ENCODE measurements at places on chromosomes 5 and 9.
A peak's percentile ranks its signal among the peaks of the same experiment; 100 is the strongest.

DNA sequence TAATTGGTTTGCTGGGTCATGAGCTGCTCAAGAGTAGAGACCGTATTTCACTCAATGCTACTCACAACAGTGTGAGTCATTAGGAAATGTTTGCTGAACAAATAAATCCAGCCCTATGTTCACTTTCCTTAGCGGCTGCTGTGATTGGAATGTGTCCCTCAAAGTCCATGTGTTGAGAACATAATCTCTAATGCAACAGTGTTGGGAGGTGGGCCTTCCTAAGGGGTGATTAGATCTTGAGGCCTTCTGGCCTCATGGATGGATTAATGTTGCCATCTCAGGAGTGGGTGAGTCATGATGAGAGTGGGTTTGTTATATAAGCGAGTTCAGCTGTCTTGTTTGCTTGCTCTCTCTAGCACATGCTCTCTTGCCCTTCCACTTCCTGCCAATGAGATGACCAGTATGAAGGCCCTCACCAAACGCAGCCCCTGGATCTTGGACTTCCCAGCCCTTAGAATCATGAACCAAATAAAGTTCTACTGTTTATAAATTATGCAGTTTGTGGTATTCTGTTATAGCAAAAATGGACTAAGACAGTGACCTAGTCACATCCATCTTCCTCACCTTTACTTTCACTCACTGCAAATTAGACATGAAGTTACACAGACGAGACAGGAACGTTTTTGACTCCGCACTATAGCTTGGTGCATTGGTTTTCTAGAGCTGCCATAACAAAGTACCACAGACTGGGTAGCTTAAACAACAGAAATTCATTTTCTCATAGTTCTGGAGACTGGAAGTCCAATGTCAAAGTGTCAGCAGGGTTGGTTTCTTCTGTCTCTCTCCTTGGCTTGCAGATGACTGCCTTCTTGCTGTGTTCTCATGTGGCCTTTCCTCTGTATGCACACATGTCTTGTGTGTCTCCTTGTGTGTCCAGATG lies 50.9 kb upstream of the FAM169A start:
- peak; percentile 15 for DNase-seq

- no peak for DNase-seq
Observed at GRCh38 chr5:118441956-118442355, 546.4 kb downstream of the DTWD2 start.

- DNase-seq, result no peak
Observed at GRCh38 chr5:160805376-160805775, 46.6 kb downstream of the ATP10B start.

GRCh38 chr5:131450941-131451340 lies 184.1 kb downstream of the RAPGEF6 start:
- no peak for DNase-seq

- no peak for DNase-seq
Observed at GRCh38 chr5:68239487-68239886, 23.9 kb downstream of the PIK3R1 start.

GRCh38 chr9:94298949-94299599 lies 29.4 kb downstream of the NUTM2F start:
- DNase-seq, result no peak

GRCh38 chr5:79133121-79133656 lies 21.6 kb downstream of the BHMT start:
- no peak for DNase-seq

GRCh38 chr9:112670991-112671625 lies 46.8 kb downstream of the INIP start:
- no peak for DNase-seq

DNA sequence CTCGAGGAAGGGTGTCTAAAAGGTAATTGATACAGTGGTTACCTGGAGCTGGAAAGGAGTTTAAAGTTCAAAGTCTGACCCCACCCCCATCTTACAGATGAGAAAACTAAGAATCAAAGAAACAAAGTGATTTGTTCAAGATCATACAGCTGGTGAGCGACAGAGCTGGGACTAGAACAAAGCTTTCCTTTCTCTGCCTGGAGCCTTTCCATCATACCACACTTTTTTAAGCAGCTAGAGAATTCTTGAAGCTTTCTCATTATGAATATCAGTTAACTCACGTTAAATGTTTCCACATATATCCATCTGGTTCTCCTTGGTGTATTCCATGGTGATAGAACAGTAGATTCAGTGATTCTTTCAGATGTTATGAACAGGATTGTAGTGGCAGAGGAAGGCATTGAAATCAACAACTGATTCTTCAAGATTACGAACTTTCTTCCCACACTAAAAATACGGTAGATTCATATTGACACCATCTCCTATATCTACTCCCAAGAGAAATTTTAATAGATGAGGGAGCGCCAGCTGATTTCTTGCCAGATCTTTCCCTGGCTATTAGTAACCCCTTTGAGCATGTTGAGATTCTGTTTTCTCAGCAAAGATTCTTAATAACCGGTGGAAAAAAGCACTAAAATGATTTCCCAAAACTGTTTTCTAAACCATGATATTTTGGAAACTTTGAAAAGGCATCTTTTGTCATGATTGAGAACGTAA lies 233.7 kb downstream of the ADAMTSL1 start:
- no peak for DNase-seq

GRCh38 chr5:154866841-154867240 lies 8.4 kb downstream of the CNOT8 start:
- no peak for DNase-seq

- no peak for DNase-seq
Observed at GRCh38 chr9:137055385-137056364, 1.8 kb upstream of the ENTPD2 start.

- no peak for DNase-seq
Observed at GRCh38 chr5:56815658-56816545, 553 bp downstream of the MAP3K1 start.

GRCh38 chr9:35000535-35001284 lies 11.2 kb downstream of the DNAJB5 start:
- no peak for DNase-seq

- DNase-seq, result no peak
Observed at GRCh38 chr5:100553209-100553608, 18.0 kb downstream of the FAM174A start.

- no peak for DNase-seq
Observed at GRCh38 chr5:124065508-124065907, 553.5 kb downstream of the CSNK1G3 start.

- no peak for DNase-seq
Observed at GRCh38 chr5:180345186-180345585, 8.0 kb downstream of the GFPT2 start.

- no peak for DNase-seq
Observed at GRCh38 chr9:118156846-118157245, 452.6 kb downstream of the TLR4 start.

DNA sequence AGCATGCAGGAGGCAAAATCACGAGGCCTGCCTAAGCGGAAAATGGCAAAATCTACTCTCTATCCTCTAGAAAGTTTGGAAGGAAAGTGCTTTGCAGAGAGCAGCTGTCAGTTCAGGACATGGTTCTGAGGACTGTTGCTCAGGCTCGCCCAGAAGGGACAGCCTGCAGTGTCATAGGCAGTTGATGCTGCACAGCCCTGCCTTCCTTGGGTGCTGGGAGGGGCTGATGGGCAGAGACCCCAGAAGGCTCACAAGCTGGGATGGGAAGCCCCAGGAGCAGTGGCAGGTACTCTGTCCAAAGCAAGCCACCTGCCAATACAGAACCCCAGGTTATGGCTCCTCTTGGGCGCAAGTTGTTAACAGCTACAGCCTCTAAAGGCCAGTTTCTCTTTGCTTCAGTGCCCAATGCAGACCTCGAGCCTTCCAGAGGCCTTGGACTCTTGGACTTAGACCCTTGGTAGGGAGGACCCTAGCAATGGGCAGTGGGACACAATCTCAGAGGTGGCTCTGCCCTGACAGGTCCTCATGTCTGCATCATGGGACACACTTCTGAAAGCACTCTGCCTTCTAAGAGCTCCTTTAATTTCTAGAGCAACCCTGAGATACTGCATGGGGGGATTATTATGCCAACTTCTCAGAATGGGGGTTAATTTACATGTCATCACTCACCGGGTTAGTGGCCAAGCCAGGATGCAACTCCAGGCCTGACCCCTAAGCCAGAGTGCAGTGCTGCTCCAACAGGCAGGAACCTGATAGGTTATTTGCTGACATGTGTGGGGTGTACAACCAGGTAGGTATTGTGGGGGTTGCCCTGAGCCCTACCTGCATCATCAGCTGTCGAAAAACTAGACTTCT lies 57.1 kb downstream of the MACROH2A1 start:
- no peak for DNase-seq

DNA sequence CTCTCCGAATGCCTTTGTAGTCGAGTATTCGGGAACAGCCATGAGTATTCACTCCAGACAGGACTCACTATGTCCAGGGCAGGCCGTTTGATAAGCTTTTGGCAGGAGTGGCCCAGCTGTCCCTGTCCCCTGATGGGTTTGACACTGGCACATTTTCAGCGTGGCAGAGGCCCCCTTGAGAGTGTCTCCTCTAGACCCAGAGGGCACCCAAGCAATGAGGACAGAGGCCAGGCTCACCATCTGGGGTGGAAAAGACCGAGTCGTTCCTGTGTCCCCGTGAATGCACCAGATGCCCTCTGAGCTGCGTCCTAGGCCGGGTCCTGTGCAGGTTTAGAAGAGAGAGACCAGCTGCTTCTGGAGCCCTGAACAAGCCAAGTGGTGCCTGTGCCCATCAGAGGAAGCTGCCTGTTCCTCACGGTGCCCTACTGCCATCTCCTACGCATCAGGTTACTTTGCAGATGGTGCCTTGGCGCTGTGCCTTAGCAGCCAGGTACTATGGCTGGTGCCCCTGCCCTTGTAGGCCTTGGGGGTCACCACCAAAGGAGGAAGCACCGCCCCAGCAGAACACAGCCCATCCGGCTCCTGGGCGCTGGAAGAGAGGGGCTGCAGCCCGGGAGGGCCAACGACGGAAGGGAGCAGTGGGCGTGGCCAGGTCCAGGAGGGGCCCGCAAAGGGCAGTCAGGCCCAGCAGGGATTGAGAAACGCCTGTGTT lies 42.4 kb downstream of the LRSAM1 start:
- no peak for DNase-seq

DNA sequence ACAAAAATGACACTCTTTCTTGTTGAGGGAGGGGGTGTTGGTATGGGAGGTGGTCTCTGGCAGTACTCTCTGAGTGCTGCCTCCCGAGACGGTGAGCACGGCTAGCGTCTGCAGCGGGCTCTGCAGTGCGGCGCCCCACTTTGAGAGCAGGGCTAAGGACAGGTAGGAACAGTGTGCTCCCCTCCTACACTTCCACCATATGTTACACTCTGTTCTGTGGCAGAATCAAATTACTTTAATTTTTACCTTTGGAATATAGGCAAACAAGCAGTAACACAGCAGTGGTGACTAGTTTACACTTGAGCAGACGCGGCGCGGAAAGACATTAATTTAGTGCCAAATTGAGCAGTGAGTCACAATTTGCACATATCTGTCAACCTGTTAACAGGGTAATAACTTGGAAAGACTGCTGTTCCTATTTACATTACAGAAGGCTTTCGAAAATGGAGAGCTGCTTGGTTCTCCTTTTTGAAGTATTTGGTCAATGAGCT lies 136.3 kb downstream of the MED27 start:
- DNase-seq, result no peak

DNA sequence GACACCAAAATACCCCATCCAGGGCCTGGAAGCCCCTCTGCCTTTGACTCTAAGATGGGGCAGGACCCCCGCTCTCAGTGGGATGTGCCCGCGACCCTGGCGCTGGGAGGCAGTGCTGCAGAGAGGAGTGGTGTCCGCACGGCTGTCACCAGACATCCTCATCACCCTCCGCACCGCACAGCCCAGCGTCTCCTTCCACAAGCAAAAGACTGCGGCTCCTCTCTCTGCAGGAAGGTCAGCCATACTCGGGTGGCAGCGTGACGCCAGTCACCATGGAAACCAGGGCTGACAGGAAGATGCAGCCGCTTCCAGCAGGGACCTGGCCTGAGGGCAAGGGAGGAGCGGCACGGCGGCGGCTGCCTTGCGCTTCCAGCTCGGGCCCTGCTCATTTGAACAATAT lies 17.1 kb upstream of the SLC6A3 start:
- DNase-seq, result no peak

DNA sequence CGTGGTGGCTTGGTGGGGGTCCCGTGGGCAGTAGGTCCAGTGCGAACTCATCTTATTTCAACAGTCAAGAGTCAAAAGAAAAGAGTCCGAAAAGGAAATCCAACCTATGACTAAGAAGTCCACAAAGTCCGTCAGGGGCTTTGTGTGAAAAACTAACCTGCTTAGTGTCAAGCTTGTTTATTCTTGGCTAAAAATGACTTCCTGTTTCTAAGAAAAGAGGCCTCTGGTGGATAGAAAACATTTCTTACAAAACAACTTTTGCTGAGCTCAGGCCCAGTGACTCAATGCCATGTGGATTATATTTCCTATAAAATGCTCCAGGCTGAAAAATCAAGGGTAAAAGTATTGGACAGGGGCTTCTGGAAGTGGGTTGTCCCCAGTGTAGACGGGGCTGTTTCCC lies 105.9 kb downstream of the GADD45G start:
- no peak for DNase-seq

DNA sequence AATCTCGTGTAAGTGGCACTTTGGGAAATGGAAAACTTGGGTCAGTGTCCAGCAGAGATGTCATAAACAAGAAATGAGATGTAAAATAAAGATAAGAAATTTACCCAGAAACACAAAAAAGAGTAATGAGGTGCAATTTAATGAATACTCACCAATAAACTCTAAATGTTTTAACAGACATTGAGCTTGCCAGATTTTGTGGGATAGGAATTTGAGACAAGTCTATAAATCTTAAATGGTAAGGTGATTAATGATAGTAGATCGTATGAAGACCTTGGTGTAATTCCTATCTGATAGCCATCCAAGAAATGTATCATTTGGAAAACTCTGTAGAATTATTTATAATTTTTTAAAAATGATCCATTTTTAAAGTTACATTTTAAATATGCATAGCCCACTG lies 682.4 kb downstream of the MAT2B start:
- DNase-seq, result no peak

DNA sequence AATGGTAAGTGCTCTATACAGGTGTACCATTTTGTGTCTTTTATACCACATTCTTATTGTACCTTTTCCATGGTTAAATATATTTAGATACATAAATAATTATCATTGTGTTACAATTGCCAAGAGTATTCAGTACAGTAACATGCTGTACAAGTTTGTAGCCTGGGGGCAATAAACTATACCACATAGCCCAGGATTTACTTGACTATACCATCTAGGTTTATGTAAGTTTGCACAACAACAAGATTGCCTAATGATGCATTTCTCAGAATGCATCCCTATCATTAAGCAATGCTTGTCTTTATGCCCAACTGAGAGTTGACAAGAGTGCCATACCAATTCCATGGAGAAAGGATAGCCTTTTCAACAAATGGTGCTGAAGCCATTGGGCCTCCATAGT lies 136.7 kb upstream of the PJA2 start:
- DNase-seq, result no peak

Measured in HTR-8/SVneo (cell line).